T-helper 1 cell (primary cell): ENCODE measurements at places on chromosomes 11 and 22.

DNA sequence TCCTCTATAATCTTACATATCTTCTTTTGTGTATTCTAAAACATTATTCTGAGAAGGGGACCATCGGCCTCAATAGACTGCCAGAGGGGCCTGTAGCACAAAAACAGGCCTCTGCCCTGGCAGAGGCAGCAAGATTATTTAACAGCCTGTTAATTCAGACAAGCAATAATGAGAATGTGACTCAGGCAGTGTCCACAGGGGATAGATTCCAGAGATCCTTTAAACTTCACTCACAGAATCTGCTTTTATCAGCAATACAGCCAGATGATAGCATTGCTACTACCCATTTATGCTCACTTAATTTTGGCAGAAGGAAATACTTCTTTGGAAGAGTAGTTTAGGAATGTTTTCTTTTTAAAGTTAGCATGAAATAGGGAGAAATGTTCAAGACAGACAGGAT is 44.9 kb downstream of the AAMDC start:
- no peak for DNase-seq

GRCh38 chr11:44992774-44993173 is 42.1 kb upstream of the TP53I11 start:
- DNase-seq, result no peak

GRCh38 chr22:40526960-40527359 is 109.6 kb downstream of the MRTFA start:
- no peak for DNase-seq

GRCh38 chr22:45930324-45930723 is 46.6 kb downstream of the WNT7B start:
- no peak for DNase-seq

- no peak for DNase-seq
Measured at GRCh38 chr11:34416766-34417165, 22.0 kb upstream of the CAT start.

DNA sequence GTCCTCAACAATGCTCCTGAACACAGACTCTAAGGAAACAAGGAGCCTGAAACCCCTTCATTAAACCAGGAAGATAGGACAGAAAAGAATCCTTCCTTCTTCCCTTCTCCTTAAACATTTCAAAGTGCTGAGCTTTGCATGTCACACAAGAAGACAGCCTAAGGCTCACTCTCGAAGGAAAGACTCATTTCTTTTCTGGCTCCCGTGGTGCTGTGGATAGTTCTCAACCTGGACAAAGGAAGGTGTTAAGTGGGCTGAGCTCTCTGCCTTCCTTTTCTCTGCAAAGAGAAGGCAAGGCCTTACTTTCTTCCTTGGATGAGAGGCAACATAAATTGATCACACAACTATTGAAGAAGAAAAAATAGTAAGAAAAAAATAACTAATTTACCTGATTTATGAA is 452.4 kb upstream of the DDI1 start:
- DNase-seq, result no peak

DNA sequence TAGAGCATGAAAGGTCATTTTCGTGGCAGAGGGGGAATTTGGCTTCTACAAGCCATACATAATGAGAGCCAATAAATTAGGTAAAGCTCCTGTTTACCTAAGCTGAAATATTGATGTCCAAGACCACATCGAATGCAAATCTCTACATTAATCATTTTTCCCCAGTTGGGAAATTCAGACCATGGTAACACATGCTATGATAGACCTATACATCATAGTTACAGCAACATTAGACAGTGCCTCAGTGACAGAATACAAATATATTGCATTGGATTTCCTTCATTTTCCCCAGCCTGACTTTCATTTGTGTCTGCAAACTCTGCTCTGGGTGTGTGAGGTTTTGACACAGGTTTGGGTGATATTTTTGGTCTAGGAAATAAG is 1079.7 kb upstream of the TENM4 start:
- DNase-seq, result no peak

GRCh38 chr22:49205483-49205800 is 622.2 kb downstream of the BRD1 start:
- no peak for DNase-seq

DNA sequence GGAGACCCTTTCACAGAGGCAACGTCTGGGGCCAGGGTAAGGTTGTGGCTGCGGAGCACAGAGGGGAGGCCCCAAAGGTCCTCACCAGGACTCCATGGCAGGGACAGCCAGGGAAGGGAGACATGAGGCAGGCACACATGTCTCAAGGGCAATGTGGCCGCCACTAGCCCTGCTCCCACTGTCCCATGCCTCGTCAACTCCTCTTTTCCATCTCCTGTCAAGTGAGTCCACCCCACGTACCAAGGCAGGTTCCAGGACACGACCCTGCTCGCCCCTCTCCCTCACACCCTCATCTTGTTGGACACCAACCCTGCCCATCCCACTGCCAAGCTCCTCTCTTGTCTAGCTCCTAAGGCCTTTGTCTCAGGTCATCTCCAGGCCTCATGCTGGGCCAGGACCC is 73.2 kb downstream of the RRM1 start:
- no peak for DNase-seq

DNA sequence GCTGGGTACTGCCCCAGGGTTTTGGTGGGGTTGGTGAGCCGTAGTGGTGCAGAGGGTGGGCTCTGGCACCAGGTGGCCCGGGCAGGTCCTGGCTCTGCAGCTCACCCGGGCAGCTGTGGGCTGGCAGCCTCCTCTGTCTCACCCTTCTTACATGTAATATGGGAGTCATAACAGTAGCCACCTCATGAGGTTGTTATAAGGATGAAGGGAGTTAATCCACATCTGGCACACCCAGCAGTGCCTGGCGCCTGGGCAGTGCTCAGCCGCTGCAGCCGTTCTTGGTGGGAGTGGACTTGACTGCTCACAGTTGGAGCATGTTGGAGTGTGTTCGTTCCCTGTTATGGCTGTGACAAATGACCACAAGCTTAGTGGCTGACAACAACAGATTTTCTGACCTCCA is 28.7 kb downstream of the IGHMBP2 start:
- DNase-seq, result no peak

- DNase-seq, result no peak
Measured at GRCh38 chr11:79362821-79363220, 78.0 kb downstream of the TENM4 start.
